ENCODE measurements at places on chromosomes 16 and 17.
A peak's percentile ranks its signal among the peaks of the same experiment; 100 is the strongest.

- no peak for DNase-seq
Observed at GRCh38 chr16:19162085-19162484, 6.0 kb upstream of the SYT17 start.

DNA sequence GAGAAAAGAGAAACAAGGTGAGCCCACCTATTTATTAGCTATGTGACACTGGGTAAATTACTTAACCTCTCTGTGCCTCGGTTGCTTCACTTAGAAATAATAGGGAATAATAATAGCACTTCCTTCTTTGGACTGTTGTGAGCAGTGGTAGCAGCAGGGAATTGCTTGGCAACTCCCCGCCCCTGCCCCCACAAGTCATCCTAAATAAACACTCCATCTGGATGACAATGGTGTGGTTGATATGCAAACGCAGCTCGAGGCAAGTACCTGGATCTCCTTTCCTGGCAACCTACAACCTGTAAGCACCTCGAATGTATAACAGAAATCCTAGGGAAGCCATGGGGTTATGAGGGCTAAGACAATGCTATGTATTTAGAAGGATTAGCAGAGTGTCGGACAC, 9.1 kb downstream of the TEKT3 start:
- no peak for DNase-seq

DNA sequence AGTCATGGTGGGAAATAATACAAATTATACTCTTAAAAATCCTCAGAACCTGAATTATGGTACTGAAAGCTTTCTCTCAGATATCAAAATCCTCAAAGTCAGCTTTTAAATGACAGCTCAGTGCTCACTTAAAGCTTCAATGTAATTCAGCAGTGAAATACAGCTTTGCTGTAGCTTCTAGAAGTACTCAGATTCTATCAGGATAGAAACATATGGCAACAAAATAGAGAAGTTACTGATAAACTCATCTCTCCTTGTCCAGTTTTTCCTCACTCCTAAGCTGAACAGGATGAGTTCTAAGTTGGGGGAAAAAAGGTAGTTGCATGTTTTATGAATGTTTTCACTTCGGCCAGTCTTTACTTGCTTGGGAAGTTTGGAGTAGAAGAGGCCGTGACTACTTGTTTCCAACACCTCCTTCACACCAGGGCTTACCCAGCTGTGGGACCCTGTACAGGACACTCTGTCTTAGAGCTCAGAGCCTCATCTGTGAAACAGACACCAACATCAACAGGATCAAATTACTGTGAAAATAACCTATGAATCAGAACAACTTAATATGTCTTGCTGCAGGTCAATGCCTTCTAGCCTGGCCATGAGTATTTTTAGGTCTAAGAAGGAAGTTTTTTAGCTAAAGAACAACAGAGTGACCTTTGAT, 30.2 kb downstream of the OGFOD1 start:
- DNase-seq = no peak

DNA sequence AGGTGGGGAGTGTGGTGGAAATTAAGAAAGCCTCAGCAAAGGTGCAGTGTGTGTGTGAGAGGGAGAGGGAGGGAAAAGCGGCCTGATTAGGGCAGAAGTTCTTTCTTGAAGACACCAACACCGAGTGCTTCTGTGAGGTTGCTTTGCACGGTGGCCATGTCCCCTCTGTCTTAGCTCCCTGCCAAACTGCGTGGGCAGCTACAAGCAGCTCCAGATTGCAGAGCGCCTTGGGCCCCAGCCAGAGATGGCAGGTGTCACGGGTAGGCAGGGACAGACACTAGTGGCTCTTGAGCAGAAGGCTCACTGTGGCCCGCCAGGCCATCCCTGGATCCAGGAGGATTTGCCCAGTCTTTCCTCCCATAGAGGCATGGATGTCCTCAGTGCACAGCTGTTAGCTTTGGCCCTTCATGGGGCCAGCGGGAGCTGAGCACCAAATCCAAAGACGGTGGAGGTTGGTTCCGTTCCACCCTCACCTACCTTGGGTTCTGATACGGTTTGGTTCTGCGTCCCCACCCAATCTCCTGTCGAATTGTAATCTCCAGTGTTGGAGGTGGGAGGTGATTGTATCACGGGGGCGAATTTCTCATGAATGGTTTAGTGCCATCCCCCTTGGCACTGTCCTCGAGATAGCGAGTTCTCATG, 21.4 kb downstream of the KIAA0513 start:
- DNase-seq = no peak

- DNase-seq = no peak
Observed at GRCh38 chr16:26772503-26772902, 294.2 kb upstream of the C16orf82 start.

DNA sequence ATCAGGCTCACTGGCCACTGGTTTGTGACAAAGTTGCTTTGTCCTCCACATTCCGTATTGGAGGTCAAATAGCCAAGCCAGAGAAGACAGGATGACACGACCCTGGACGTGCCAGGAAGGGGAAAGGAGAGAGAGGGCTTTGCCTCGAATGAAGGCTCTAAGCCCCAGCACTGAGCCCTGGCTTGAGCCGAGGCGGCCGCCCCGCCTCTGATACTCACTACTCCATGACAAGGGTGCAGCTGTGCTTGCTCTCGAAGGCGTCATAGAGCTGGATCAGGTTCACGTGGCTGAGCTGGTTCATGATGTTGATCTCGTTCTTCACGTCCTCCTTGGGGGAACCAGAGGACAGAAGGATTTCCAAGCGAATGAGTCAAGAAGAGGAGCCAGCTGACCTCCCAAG, 19.3 kb downstream of the MYLK3 start:
- no peak for DNase-seq

DNA sequence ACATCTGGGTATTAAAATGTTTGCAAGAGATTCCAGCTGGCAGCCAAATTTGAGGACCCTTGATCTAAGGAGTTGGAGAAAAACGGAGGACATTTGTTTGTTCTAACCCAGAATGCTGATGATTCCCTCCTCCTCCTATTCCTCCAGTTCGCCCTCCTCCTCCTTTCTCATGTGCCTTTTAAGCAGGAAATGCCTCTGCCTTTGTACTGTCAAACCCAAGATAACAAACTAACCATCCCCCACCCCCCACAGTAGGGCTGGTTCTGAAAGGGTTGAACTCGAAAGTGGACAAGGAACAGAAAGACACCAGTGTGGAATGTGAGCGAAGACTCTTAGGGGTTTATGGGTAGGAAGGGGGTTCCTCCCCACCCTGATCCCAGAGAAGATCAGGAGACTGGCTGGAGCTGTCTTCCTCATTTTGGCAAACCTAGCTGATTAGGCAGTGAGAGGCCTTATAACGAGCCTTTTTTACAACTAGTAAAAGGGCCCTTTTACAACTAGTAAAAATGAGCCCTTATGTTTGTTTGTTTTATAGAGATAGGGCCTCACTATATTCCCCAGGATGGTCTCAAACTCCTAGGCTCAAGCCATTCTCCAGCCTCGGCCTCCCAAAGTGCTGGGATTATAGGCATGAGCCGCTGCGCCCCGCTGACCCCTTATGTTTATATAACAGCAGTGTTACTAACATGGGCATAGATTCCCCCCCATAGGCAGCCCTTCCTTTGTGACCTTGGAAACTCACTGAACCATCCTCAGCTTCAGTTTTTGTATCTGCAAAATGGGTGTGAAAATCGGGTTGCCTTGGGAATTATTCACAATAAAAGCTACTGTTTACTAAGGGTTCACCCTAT, 975 bp downstream of the CHD9 start:
- peak; percentile 12 for DNase-seq

GRCh38 chr17:38705803-38706504, 881 bp downstream of the MLLT6 start:
- DNase-seq = peak; percentile 21

- no peak for DNase-seq
Observed at GRCh38 chr17:38405654-38406053, 22.6 kb upstream of the ARHGAP23 start.

GRCh38 chr16:67192781-67193361, 916 bp downstream of the E2F4 start:
- DNase-seq = peak; percentile 14

DNA sequence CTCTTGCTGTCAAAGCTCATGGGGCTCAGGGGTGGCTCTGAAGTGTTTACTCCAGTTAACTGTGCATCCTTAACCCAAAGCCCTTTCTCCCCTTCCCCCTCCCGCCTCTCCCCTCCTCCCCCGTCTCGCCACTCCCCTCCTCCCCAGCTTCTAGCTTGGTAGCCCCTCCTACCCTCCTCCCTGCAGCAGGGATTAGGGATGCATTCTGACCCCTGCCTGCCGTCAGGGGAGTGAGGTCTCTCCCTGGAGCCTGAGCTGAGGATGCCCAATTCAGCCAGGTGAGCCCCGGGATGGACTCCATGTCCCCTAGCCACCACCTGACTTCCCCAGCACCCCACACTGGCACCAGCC, 1.6 kb downstream of the HS3ST6 start:
- no peak for DNase-seq

DNA sequence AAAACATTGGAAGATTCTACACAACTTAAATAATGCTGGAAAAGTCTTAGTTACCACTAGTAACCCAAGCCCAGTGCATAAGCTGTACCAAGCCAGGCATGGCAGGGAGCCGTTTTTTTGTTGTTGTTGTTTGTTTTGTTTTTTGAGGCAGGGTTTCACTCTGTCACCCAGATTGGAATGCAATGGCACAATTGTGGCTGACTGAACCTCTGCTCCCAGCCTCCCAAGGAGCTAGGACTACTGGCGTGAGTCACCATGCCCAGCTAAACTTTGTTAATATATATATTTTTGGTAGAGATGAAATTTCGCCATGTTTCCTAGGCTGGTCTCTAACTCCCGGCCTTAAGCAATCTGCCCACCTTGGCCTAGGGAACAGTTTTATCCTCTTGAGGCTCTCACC, 564 bp upstream of the TMIGD1 start:
- no peak for DNase-seq

DNA sequence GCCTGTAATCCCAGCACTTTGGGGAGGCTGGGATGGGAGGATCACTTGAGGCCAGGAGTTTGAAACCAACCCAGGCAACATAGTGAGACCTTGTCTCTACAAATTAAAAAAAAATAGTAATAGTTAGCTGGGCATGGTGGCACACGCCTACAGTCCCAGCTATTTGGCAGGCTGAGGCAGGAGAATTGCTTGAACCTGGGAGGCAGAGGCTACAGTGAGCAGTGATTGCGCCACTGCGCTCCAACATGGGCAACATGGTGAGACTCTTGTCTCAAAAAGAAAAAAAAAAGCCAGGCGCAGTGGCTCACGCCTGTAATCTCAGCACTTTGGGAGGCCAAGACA, 56.9 kb upstream of the MRTFB start:
- no peak for DNase-seq
